Ovary (tissue), 10 donors: ENCODE measurements at places on chromosomes 16 and 17. TPM values are rescaled to one million over a fixed set of nuclear protein-coding genes. Genes with fewer than 3 reads are reported as not detected.

The TK2 gene
- 42.0 TPM for total RNA-seq

The FZD2 gene
- total RNA-seq = 12.4 TPM

The PGS1 gene
- total RNA-seq = 41.6 TPM

The TOX3 gene
- 2.1 TPM for total RNA-seq

The KIF18B gene
- total RNA-seq = not detected

The CES5A gene
- not detected for total RNA-seq

The RNF157 gene
- 2.9 TPM for total RNA-seq

The CACNG4 gene
- not detected for total RNA-seq

The COQ9 gene
- total RNA-seq = 30.1 TPM

The CDH1 gene
- 118 TPM for total RNA-seq

The NOD2 gene
- 0.88 TPM for total RNA-seq

The HEATR9 gene
- not detected for total RNA-seq

The WNT9B gene
- not detected for total RNA-seq

The GJC1 gene
- 4.3 TPM for total RNA-seq

The CX3CL1 gene
- 2.2 TPM for total RNA-seq

The UTP18 gene
- 34.7 TPM for total RNA-seq

The YBX2 gene
- total RNA-seq = not detected

The RAB34 gene
- 149 TPM for total RNA-seq

The CRYBA1 gene
- total RNA-seq = not detected

The EXOC3L1 gene
- 9.9 TPM for total RNA-seq

The HBQ1 gene
- total RNA-seq = not detected

The PTX4 gene
- not detected for total RNA-seq

The KRT12 gene
- total RNA-seq = not detected

The DHRS7C gene
- total RNA-seq = not detected

The EFNB3 gene
- 11.7 TPM for total RNA-seq

The DNAH2 gene
- total RNA-seq = 1.5 TPM

The TEX2 gene
- 31.7 TPM for total RNA-seq

The ARL17B gene
- 14.3 TPM for total RNA-seq

The AOC3 gene
- total RNA-seq = 0.72 TPM

The CCL7 gene
- not detected for total RNA-seq

The TNFRSF12A gene
- total RNA-seq = 52.5 TPM

The HES7 gene
- 0.97 TPM for total RNA-seq

The TEKT5 gene
- 0.90 TPM for total RNA-seq

The KRT13 gene
- total RNA-seq = 0.32 TPM
